CD8-positive, alpha-beta memory T cell (primary cell): ENCODE measurements at places on chromosomes 11 and 22.

- DNase-seq = no peak
These were observed 9.5 kb downstream of the SNAP29 start for GRCh38 chr22:20868025-20868962.

DNA sequence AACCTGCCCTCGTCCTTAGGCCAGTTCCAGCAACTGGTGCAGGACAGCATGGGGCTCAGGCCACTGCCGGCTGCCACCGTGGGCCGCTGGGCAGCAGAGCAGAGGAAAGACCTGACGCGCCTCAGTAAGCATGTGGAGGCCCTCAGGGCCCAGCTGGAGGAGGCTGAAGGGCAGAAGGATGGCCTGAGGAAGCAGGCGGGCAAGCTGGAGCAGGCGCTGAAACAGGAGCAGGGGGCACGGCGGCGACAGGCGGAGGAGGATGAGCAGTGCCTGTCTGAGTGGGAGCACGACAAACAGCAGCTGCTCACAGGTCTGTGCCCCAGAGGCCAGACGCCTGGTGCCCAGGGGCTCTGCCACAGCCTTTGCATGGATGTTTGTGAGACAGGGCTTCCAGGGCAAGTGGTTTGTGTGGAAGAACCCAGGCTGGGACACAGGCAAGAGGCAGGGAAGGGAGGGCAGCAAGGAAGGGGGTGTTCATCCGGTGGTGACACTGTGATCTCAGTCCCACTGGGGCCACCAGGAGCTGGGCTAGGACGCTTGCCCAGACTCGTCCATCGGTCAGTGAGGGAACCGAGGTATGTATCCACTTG, 13.9 kb downstream of the CCDC157 start:
- no peak for DNase-seq

GRCh38 chr11:110031171-110031570, 62.0 kb upstream of the ZC3H12C start:
- DNase-seq = no peak

GRCh38 chr11:86934926-86935579, 20.1 kb downstream of the FZD4 start:
- no peak for DNase-seq

GRCh38 chr22:42841444-42841843, 15.6 kb downstream of the ARFGAP3 start:
- DNase-seq = no peak

DNA sequence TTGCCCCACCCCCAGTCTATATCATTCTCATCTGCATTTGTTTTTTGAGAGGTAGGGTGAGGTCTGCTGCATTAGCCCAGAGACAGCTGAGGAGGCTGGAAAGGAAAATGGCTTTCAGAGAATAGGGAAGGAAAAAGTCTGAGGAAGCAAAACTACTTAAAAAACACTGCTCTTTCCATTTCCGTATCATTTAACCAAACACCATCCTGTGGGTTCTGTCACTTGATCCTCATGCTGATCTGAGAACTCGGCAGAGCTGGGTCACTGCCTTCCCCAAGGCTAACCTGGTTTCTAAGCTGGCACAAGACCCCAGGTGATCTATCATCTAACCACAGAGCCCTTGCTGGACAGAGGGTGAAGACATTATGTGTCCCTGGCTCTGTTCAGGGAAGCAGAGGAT, 1.2 kb downstream of the FOLR2 start:
- no peak for DNase-seq
